ENCODE measurements at places on chromosomes 4 and X.

DNA sequence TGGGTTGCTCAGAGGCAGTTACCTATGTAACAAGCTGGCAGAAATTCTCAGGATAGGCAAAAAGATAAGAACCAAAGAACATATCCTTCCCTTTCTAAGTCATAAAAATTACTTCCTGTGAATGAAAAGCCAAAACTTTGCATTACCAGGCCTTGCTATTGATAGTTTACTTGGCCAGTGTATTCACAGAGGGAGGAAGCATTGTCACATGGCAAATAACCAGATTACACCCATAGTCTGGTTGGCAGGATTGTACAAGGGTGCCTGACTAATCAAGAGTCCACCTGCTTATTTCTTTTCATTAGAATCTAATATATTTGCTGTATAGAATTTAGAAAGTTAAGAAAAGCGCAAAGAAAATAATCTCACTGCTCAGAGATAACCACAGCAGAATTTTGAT is 14.1 kb downstream of the XIAP start:
- no peak for DNase-seq

DNA sequence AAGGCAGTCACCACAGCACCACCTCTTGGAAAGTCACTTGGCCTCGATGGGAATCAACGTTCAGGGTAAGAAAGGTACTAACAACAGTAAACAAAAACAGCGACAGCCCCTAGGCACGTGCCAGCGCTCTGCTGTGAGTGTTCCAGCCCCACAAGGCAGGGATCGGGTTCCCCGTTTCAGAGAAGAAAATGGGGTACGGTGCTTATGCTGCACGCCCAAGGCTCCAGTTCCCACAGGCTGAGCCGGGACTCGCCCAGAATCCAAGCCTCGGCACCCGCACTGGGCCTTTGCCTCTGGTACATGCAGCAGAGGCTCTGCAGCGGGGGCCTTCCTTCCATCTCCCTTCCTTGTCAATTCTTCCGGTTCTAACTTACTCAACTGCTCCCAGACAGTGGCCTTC is 37.3 kb downstream of the WDR1 start:
- DNase-seq: no peak

GRCh38 chr4:185508181-185508580 is 27.1 kb downstream of the PDLIM3 start:
- no peak for DNase-seq

- DNase-seq: no peak
Measured at GRCh38 chrX:12526306-12526705, 264.9 kb upstream of the PRPS2 start.

- peak; percentile 37 for DNase-seq
Measured at GRCh38 chr4:15649914-15650545, 5.1 kb downstream of the FBXL5 start.

- DNase-seq: no peak
Measured at GRCh38 chr4:179625406-179625805, 2183.2 kb upstream of the AGA start.

GRCh38 chr4:174244441-174244840 is 39.0 kb downstream of the FBXO8 start:
- DNase-seq: no peak

DNA sequence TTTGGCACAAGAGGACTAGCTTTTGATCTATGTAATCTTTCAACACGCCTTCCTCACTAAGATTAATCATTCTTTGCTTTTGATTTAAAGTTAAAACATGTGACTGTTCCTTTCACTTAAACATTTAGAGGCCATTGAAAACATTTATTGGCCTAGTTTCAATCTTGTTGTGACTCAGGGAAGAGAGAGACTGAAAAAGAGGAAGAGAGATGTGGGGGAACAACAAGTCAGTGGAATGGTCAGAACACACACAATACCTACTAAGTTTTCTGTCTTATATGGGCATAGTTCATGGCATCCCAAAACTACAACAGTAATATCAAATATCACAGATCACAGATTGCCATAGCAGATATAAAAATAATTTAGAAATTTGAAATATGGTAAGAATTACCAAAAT is 812.9 kb upstream of the AGA start:
- no peak for DNase-seq

- DNase-seq: no peak
Measured at GRCh38 chr4:94285666-94286065, 57.0 kb downstream of the HPGDS start.

DNA sequence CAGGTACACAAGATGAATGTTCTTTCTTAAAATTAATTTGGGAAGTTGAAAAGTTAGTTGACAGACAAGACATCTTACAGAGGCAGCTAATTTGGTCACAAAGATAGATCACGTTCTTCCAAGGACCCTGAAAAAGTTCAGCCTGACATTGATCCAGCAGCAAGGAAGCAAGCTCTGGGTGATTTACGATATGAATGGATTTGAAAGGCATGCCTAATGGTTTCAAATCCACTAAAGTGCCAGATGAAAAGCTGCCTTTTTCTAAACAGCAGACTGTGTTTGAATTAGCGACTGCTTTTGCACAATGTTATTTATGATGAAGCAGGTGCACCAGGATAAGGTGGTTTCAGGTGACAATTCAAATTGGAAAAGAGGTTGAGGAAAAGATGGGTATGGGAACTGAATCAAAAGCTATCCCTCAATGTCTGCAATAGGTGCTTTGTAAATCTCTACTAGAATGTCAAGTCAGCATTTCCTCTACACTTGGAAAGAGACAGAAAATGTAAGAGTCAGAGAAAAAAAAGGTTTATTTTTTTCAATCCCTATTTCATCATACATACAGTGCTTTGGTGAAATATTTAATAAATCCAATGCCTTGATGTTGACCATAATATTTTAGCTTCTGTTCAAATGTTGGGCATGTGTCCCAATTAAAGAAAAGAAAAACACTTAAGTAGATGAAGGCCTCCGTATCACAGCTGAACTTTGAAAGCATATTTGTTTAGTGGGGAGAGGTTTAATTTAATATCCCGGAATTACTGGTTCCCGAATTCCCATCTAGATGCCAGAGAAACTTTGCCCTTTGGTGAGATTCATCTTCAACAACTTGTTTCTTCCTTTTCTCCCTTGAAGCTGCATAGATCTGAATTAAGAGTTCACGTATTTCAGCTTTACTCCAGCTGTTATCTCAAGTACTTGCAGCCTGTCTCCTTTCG is 6.0 kb downstream of the RASGEF1B start:
- DNase-seq: no peak

DNA sequence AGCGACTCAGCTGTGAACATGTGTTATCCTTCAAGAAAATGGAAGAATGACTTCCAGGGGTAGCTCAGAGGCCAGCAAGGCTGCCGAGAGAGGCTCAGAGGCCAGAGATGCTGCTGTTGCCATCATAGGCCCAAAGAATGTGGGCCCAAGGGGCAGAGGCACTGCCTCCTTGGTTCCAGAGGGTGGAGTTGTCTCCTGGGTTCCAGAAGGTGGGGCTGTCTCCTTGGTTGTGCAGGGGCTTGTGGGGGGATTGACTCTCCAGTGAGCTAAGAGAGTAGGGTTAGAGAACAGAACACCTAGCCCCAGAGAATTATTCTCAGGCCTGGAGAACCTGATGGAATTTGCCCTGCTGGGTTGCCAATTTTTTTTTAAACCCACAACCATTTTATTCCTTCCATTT is 62.6 kb downstream of the DGKK start:
- no peak for DNase-seq

- DNase-seq: no peak
Measured at GRCh38 chr4:142085513-142086292, 449.3 kb downstream of the IL15 start.

- no peak for DNase-seq
Measured at GRCh38 chr4:77433418-77433733, 172.2 kb upstream of the CXCL13 start.

GRCh38 chr4:82745173-82745842 is 53.3 kb downstream of the SCD5 start:
- DNase-seq: no peak

- DNase-seq: no peak
Measured at GRCh38 chrX:139475432-139475831, 55.1 kb upstream of the F9 start.

DNA sequence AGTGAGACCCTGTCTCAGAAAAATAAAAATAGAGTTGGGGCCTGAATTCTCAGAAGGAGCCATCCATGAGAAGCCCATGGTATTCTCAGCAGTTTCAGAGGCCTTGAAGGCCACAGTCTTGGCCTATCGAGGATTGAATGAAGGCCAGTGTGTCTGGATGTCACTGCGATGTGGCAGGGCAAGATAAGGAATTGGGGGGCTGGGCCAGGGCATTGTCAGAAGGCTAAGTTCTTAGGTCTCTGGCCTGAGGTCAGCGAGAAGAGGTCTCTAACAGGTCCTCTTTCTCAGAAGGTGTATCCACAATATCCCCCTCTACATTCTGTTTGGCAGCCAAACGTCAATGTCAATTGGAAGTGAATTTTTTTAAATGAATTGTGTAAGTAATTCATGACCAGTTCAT is 5.7 kb downstream of the ZNF275 start:
- DNase-seq: no peak

DNA sequence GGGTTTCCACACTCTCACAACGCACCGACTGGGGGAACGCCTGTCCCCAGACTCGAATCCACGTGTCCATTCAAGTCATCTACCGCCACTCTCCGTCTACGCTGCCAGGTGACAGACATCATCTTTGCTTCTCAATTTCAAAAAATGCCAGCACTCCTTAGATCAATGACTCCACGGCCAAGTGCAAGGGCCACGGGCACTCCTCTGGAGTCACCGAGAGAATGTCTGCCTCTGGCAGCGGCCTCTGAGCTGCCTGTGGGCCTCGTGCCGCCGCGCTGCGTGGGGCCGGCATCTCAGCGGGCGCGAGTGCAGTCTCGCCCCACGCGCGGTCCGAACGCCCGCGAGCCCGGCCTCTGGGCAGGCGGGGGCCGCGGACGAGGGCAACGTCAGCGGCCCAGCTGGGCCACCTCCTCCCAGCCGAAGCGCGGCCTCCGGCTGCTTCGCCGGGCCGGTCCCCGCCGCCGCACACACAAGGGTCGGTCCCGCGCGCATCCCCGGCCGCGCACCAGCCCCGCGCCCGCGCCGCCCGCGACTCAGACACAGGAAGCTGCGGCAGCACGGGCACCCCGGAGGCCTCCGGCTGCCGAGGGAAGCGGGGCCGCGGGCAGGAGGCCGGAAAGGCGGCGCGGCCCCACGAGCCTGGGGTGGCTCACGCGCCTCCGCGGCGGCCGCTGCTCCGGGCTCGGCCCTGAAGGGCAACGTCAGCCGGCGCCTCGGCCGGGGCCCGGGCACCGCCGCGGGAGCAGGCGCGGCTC is 450 bp downstream of the ACSL1 start:
- peak; percentile 36 for DNase-seq

DNA sequence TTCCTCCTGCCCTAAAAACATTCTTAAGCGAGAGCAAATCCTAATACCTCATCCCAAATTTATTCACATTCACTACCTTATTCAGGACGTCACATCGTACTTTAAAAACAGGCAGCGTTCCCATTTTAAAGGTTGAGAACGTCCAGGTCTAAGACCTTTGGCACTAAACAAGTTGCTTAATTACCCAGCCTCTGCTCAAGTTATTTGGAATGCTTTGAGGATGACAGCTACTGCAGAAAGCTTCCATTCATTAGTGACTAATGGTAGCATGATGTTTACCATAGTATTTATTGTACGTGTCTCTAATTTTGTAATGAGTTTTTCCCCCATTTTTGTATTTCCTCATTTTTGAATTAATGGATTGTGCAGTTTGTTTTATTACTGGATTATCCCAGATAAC is 1.5 kb downstream of the USP38 start:
- DNase-seq: no peak

DNA sequence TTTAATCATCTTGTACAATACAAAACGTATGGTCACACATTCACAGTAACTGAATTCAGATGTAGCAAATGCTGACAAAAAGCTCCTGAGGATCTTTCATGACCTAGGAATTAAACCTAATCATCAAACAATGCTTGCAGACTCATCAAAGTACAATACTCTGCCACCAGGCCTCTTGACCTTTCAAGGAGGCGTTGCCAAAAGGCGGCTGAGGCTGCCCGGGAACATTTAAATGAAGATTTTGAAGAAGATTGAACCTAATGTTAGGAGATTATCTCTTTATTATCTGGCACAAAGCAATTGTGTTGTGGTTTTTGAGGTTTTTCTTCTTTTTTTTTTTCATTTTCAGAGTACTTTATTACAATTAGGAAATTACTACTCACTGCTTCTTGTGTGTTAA is 340.5 kb downstream of the GALNTL6 start:
- DNase-seq: no peak

GRCh38 chr4:110224142-110224541 is 25.7 kb upstream of the ELOVL6 start:
- DNase-seq: no peak

DNA sequence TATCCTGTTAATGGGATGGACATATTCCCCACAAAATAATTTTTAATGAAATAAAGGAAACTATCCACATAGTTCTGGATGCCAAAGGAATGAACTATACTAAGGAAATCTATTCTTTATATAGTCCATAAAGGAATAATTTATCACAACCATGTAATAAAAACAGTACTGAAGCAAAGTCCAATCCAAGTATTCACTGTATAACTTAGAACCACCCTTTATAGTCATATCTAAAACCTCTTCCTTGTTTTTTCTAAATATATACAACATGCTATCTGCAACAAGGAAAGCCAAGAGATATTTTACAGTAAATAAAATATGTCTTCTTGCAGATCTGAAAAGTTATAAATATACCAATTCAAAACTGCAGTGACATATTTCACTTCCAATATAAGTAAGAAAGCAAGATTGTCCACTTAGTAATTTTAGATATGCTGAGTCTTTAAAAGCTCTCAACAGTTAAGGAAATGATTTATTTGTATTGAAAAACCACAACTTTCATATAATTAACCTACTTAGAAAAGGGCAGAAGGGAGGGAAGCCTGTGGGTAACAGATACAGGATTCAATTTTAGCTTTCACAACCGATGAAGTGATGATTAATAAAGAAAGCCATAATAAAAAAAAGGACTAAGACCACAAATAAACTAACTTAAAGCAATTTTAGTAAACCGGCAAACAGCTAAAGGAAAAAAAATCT is 8.0 kb downstream of the NR3C2 start:
- no peak for DNase-seq

DNA sequence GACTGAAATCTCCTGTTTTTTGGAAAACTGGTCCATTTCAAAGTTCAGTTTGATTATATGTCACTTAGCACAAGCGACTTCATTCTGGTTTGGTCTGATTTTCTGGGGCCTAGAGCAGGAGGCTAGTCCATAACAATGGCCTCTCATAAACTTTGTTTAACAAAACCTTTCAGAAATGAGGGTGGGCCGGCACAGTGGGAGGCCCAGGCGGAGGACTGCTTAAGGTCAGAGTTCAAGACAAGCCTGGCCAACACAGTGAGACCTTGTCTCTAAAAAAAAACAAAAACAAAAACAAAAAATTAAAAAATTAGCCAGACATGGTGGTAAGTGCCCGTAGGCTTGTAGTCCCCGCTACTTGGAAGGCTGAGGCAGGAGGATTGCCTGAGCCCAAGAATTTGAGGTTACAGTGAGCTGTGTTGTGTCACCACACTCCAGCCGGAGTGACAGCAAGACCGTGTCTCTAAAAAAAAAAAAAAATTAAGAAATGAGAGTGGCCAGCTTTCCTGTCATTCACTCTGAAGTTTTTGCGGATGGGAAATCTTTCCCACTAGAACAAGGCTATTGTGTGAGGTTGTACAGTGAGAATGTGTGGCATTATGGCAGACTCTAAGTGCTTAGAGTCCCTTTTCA is 1.2 kb upstream of the PLAC8 start:
- DNase-seq: no peak

- no peak for DNase-seq
Measured at GRCh38 chr4:178202422-178202821, 760.2 kb upstream of the AGA start.

All from activated T-helper 1 cell treated with anti-CD3 and anti-CD28 coated beads, Interleukin-2, amount 50 U/mL, for 16 hours (primary cell).